ENCODE measurements at places on chromosomes 1 and 21.

DNA sequence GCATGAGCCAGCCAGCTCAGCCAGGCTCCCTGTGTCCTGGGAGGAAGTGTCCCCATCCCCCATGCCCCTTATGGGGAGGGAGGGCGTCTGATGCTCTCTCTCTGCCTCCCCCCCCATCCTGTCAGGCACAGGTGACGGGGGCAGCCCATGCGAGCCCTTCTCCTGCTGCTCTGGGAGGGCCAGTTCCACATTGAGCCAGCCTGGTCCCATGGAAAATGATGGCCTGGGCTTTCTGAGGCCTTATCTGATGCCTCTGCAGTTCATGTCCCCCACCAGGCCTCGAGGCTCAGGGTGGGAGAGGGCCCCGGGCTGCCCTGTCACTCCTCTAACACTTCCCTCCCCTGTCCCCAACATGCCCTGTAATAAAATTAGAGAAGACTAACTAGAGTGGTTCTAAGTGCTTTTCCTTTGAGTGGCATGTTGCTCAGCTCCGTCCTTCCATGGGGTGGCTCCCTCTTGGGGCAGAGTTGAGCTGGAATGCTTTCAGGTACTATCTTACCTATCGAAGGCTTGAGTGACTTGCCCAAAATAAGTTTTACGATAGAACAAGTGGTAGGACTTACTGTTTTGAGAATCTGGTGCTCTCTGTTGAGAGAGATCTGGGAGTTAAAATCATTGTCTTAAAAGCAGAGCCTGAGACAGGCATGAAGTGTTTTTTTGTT is 1.8 kb upstream of the MTFR1L start:
- no peak for DNase-seq

GRCh38 chr1:219784660-219785381 is 143.5 kb downstream of the SLC30A10 start:
- DNase-seq: no peak

GRCh38 chr21:27423906-27424595 is 457.2 kb upstream of the ADAMTS5 start:
- no peak for DNase-seq

- no peak for DNase-seq
Observed at GRCh38 chr1:12177156-12177998, 10.6 kb downstream of the TNFRSF1B start.

- no peak for DNase-seq
Observed at GRCh38 chr1:25990702-25991395, 7.0 kb downstream of the PAFAH2 start.

DNA sequence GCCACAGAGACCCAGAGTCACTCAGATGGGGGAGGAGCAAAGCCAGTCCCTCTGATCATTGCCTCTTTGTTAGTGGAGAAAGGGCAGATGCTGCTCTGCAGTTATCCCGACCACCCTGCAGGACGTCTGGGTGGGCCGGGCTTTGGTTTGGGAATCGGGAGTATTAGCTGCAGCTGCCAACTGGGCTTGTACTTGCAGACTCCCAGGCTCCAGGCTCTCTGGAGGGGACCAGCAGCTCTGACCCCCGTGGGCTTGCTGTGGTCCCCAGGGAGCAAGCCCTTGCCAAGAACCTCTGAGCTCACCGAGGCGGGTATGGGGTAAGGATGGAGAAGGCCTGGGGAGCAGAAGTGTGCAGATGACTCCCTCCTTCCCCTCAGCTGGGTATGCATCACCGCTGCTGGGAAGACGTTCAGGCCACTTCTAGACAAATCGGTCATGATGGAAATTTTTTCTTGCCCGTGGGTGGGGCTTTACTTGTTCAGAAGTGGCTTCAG is 21.6 kb downstream of the MAPKAPK2 start:
- peak; percentile 39 for DNase-seq

DNA sequence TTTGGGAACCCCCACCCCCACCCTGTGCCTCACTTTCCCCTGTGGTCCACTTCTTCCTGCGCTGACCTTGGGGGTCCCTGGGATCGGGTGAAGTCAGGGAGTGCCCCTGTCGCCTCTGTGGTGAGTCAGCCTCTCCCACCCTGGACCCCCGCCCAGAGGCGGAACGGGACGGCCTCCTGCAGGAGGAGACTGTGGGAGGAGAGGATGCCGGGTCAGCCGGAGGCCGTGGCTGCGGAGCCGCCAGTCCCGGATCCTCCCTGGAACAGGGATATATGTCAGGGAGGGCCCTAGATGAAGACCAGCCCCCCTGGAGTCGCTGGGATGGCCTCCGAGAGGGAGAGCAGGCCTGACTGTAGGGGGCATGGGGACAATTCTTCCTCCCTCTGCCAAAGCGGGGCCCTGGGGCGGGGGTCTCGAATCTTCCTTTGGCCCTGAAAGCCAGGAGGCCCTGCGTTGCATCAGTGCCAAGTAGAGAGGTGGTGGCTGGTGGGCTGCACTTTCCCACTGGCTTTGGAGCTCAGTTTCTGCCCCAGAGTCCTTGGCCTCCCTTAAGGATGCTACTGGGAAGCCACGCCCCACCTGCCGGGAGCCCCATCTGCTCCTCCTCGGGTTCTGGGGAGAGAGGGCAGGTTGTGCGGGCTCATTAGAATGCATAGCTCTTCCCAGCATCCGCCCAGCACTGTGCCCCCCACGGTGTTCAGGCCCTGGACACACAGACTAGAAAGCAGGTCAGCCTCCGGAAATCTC is 930 bp downstream of the ARHGEF10L start:
- DNase-seq: peak; percentile 90

DNA sequence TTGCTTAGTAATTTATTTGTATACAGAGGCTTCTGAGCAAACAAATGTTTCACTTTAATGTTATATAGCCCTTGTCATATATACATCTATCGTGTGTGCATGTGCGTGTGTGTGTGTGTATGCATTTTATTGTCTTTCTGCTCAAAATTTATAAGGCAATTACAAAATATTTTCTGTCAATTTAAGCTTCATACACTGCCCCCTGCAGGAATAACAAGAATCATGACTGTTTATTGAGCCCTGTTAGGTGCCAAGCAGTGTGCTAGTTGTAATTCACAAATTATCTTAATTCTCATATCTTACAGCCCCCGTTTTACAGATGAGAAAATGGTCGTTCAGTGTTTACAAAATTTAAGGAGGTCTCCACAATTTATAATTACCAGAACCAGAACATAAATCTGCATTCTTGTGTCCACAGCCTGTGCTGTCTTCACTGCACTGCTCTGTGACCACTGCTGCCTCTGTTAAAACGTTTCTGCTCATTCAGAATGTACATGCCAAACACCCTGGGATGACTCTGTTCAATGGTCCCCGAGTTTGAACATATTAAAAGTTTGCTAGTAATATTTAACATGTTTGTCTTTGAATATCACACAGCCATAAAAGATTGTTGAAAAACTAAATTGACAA is 181.3 kb downstream of the ATP6V1G3 start:
- DNase-seq: no peak

GRCh38 chr1:229003233-229004031 is 267.5 kb upstream of the RAB4A start:
- DNase-seq: no peak

- no peak for DNase-seq
Observed at GRCh38 chr1:231612393-231613089, 14.0 kb upstream of the DISC1 start.

DNA sequence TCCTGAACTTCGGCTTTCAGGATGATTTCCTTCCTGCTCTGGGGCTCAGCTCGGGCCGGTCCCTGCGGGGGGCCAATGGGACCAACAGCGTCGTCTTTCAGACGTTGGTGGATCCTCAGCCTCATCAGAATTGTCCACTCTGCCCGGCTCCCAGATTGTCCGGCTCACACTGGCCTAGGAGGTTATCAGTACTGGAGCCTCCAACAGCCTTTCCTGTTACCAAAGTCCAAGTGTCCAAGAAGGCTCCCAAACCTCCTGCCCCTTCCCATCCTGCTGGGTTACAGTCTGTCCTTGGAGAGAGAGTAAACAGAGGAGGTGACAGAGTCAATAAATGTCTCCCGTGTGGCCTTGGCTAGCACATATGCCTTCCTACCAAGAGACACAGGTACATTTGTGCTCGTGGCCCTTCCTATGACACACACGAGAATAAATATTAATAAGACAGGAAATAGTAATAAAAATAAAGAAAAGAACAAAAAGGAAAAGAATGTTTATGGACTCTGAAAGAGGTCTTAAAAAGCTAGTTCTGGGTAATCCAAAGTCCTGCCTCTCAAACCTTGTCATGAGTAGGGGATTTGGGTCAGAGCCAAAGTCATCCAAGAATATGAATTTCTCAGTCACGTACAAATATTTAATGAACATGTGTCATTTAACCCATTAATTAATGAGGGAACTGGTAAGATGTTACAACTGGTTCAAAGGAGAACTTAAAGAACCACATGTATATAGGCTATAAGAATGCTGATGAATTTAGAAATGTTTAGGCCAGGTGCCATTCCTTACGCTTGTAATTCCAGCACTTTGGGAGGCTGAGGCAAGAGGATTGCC is 80.8 kb upstream of the SLC2A1 start:
- no peak for DNase-seq

- DNase-seq: no peak
Observed at GRCh38 chr1:152034654-152035538, 1.9 kb downstream of the S100A11 start.

- DNase-seq: no peak
Observed at GRCh38 chr1:212108981-212109380, 73.4 kb downstream of the DTL start.

- no peak for DNase-seq
Observed at GRCh38 chr1:104380003-104380402, 630.3 kb downstream of the AMY1C start.

DNA sequence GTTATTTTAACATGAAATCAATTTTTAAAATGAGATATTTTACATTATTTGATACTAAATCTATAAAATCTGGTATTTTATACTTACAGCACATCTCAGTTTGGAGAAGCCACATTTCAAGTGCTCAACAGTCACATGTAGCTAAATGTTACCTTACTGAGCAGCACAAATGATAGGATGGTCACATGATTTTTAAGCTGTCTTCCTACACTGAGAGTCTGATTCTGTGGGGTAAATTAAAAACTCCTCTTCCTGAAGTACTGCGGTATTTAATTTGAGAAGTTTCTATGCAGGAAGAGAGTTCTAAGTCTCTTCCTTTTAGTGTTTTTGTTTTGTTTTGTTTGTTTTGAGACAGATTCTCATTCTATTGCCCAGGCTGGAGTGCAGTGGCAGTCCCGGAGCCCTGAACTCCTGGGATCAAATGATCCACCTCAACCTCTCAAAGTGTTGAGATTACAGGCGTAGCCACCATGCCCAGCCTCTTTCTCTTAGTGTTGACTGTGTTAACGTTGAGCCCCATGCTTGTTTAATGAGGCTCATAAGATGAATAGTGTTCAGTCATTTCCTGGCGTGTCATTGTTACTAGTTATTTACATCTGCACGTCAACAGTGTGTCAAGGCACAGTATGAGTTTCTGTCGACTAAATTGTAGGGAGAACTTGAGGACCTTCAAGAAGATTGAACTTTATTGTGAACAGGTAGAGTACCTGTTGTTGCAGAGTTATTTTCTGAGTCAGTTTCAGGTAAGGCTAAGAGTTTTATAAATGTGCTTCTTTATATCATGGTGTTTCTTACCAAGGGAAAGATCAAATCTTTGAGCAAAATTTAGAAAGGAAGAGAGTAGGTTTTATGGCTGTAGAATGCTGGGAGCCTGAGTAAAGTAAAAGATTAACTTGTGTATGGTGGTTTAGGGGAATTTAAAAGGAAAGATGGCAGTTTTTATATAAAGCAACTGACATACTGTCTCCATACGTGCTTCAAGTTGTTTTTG is 3.3 kb downstream of the CNST start:
- DNase-seq: no peak

DNA sequence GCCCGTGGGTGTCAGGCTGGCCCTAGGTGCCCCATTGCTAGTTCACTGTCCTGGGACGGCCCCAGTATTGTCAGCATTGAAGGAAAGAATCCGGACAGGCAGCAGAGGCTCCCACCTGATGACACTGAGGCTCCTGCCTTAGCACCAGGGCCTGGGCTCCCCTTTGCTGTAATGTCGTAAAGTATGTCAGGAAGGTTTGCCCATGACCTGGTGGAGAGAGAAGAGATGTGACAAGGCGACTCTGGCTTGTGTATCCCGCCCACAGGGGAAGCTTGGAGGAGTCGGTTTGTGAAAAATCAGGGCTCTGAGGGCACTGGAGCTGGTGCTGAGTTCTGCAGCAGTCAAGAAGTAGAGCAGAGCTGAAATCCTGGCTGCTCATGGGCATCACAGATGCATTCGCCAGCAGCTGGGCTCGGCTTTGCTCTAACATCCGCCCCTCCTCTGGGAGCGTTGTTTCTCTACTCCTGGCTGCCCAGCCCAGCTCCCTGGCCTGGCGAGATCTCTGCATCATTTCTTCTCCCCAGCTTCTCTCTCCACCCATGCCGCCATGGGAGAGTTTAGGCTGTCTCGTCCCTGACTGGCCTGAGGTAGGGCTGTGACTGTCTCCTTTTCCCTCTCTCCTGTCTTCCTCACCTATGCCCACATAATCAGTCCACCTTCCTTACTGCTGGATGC is 74.1 kb downstream of the ADARB1 start:
- no peak for DNase-seq

DNA sequence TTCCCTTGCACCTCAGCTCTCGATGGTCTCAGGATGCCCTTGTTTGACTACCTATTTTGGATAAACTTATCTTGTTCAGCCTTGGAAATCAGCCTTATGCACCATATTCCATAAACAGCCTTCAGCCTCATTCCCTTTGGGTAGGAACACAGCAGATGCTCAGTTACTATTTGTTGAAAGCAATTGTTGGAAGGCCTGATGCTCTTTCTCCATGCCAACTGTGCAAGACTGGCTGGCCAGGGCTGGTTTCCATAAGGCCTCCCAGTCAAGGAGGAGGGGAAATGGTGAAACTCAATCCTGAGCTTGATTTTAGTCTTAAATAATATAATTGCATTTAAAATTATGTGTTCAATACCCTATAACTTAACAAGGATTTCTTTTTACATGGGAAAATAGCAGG is 121.1 kb upstream of the DEPDC1 start:
- DNase-seq: no peak

DNA sequence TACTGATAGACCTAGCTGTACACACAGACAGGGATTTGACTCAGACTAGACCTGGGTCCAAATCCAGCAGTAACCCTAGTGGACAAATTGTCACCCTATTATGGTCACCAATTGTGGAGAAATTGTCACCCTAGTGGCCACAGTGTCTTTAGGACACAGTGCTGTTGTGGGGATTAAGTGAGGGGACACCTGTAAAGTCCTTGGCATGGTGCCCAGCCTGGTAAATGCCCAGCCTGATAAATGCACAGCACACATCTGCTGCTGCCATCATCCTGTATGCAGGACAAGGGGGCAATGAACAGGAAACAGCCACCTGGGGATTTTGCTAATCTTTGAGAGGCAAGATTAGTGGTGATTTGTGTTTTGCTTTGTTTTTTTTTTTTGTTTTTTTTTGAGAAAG is 2.3 kb downstream of the TMEM61 start:
- no peak for DNase-seq

- DNase-seq: peak; percentile 34
Observed at GRCh38 chr1:239386453-239387303, at the start of gene CHRM3. Gene CHRM3 (plus strand): TSS chr1:239386568. CDS start chr1:239907452, 520,884 bp downstream.

Data from hindlimb muscle (tissue), 1 donor.